Lower lobe of right lung (tissue), 2 donors: ENCODE measurements at places on chromosomes 12 and 14.

DNA sequence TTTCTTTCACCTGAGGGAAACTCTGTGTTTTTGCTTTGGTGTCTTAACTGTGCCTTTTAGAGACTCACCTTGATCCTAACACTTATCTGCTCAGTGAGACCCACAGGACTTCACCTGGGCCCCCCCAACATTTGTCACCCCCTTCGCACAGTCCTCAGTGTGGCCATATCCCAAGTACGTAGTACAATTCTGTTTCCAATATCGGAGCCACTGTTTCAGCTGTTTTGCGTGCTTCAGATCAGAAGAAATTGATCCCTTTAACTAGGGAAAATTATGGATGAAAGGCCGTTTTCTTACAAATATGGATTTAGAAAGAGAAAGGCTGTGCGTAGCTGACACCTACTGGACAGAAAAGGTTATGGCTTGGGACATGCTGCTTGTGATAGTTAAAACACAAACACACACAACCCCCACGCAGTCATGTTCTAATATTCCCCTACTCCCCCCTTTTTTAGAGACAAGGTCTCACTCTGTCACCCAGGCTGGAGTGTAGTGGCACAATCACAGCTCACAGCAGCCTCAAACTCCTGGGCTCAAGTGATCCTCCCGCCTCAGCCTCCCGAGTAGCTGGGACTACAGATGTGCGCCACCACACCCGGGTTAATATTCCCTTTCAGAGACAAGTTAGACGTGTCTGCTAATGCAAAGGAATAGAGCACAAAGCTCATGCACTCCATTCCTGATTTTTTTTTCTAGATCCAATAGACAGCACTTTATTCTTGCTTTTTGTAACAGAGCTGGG lies 3.6 kb upstream of the SLC7A8 start:
- DNase-seq, result no peak

DNA sequence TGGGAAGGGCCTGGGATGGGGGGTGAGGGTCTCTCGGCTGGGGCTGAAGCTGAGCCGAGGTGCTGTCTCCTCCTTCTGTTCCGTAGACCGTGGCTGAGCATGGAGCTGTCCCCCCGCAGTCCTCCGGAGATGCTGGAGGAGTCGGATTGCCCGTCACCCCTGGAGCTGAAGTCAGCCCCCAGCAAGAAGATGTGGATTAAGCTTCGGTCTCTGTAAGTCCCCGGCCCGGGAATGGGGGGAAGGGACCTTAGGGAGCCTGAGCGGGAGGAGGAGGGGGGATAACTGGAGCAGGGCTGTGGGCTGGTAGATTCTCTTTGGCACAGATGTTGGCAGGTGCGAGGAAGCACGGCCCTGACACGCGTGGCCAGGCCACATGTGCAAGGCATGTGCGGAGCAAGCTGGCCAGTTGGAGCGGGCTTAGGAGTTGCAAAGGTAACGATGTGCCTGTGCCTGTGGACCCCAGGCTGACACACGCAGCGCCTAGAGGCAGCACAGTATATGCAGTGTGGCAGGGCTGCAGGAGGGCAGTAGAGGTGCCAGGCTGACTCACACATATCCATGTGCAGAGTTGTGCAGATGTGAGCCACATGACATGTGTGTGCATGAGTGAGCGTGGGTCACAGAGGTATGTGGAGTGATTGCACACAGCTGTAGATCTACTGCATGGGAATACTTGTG lies 512 bp downstream of the PDE1B start:
- DNase-seq, result no peak

GRCh38 chr12:51323966-51324895 lies at the start of gene BIN2:
TSS of gene BIN2 (minus strand) at chr12:51324174. CDS start at chr12:51324102, 72 bp downstream.
- peak; percentile 85 for DNase-seq

GRCh38 chr12:49707812-49708147 lies 575 bp upstream of the FMNL3 start:
- no peak for DNase-seq

DNA sequence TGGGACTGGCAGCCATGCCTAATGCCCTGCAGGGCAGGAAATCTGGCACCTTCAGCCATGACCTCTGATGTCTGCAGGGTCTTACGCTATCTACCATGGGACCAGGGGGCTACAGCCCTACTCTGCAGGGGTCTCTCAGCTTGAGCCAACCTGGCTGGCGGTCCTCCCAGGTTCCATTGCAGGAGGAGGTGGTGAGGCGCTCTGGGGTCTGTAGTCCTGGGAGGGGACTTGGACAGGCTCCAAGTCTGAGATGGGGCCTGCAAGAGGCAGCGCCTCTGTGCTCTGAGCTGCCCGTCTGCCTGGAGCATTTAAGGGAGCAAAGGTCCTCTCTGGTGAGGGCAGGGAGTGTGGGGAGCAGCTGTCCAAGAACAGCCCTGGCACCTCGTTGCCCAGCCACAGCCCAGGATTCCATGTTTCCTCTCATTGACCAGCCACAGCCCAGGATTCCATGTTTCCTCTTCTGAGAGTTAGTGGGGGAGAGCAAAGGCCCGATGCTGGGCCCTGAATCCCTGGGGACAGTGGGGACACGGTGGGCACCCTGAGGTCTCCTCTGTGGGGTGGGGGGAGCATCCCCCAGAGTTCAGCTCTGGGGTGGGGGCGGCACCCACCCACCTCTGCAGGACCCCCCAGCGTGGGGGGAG lies 655 bp downstream of the PLD4 start:
- DNase-seq, result no peak

DNA sequence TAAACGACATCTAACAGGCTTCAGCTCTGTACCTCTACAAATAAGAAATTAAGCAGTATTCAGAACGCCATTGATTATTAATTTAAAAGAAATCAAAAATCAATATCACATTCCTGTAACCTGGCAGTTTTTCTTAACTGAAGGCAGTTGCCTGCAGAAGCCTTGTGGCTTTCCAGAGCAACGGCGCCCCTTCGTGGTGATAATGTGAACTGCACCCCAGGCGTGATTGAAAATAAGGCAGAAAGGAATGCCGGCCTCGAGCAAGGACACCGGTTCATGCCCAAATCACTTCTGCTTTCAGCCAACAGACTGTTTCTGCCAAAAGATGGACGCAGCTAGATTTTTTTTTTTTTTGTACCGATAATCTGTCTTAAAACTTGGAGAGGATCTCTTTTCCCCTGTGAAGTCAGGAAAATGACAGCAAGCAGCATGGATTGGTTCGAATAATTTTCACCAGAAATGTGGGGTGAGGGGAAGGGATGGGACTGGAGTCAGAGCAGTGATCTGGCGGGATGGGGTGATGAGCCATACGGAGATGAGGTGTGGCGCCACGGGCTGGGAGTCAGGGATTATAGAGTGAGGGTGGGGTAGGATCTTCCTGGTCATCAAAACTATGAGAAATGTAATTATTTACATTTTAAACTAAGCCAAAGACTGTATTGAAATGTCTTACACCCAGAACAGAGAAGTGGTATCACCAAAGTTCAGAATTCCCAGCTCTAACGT lies 473.0 kb downstream of the DPF3 start:
- peak; percentile 63 for DNase-seq

GRCh38 chr12:123038486-123038885 lies 58.0 kb downstream of the ARL6IP4 start:
- DNase-seq, result no peak

- DNase-seq, result no peak
Measured at GRCh38 chr12:100503228-100503628, 29.6 kb downstream of the NR1H4 start.

DNA sequence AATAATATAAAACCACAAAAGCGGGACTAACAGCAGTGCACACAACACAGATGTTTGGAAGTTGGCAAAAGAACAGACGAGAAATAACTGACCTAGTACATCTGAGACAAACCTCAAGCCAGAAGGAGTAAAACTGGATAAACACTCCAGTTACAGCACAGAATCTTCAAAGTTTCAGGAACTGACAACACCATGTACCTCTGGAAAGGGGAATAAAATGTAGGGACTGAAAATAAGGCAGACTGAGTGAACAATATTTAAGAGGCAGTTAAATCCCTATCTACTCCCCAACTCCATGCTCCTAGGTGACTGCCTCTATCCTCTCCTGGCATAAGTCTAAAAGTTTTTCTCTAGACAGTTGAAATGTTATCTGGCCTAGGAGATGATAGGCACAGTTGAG lies 57.9 kb downstream of the ZFYVE21 start:
- DNase-seq, result no peak

- DNase-seq, result no peak
Measured at GRCh38 chr12:116520801-116521471, 38.2 kb upstream of the MAP1LC3B2 start.

- DNase-seq, result no peak
Measured at GRCh38 chr14:50608302-50608851, 48.4 kb downstream of the ATL1 start.

DNA sequence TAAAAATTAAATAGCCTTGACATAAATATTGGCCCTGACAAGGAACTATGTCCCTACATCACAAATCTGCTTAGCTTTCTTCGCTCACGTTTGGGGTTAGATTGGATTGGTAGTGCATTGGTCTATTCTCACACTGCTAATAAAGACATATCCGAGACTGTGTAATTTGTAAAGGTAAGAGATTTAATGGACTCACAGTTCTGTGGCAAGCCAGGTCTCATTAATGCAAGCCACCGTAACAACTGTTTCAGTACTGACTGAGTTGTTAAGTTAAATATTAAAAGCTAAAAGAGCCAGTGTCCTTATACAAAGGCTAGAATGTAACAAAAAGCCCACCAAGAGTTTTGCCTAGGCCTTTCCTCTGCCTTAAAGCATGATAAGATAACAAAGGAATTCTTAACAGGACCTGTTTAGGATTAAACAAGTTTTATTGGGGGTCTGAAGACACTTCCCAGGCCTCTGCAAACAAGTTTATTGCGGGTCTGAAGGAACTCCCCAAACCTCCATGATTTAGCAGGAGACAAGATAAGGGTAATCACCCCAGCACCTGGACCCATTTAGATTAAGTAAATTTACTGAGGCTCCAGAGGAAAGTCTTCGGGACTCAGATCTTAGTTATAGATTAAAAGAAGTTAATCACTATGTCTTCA lies 88.2 kb upstream of the PTGDR start:
- DNase-seq, result no peak

DNA sequence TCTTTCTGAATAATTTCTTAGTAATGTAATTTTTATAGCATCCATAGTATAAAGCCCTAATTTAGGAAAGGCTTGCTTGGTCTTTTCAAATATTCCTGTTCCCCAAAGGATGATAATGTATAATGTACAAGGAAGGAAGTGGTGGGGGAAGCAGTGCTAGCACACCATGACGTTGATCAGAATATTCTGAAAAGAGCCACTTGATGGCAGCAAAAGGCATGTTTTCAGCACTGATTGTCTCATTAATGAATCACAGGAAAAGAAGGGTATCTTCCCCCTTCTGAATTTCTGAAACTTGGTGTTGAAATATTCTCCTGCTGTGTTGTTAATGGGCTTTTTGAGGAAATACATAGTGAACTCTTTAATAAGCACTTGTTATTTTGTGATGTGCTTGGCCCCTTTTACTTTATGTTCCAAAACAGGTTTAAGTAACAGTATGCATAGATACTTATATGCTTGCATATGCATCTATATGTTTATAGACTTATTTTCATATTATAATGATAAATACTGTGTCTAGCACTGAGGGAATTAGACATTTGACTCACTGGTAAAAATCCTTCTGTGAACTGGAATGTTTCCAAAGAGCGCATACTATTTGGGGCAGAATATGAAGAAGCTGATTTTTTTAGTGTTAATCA lies 122.0 kb downstream of the TMEM117 start:
- no peak for DNase-seq

GRCh38 chr12:78672033-78672432 lies 192.5 kb upstream of the SYT1 start:
- no peak for DNase-seq

- no peak for DNase-seq
Measured at GRCh38 chr12:2003676-2004112, 563 bp downstream of the DCP1B start.

- no peak for DNase-seq
Measured at GRCh38 chr12:22866406-22866805, 241.4 kb downstream of the ETNK1 start.

DNA sequence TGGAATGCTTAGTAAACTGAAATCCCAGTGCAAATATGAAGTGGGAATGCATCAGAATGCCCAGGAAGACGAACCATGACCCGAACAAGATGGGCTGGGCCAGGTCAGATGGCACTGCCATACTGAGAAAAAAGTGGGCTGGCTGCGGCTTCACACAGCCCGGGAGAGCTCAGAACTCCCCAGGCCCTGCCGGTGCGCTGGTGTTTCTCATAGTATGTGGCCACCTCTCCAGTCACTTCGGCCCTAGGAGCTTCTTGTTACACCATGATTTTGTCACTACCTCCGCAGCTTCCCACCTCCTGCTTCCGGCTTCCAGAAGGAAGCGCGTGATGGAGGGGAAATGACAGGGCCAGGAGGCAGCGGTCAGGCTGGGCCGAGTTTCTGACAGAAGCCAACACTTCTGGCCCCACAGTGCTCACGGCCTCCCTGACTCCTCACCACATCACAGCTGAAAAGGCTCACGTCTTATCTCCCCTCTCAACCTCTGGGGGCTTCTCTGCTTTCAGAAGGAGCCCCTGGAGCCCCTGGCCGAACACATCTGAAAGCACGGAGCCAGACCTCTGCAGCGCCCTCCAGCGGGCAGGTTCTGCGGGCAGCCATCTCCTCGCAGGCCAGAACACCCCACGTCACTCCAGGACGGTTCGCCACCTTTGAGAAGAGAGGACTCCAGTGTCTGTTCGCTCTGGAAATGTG lies 30.7 kb downstream of the DAD1 start:
- no peak for DNase-seq

DNA sequence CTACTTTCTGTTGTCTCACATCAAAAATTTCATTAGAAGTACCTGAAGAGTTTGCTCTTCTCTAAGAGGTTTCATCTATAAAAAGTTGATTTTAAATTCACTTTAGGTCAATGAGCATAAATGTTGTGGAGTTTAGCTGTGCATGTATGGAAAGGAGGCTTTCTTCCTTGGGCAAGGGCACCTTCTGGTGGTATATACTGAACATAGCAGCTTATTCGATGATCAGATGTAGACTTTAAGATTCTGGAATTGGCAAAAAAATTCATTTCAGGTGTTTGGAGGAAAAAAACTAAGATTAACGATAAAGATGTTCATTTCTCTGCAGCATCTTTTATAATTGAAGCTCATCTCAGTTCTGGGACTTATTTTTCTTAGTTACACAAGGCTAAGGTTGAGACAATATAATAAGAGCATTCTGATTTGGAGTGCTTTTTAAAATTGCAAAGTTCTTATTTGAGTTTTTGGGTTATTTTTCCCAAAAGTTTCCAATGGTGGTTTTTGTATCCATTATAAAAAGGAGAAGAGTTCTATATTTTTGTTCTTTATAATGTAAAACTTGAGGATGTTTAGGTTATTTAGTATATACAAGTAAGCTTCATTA lies 46.8 kb downstream of the TMEM117 start:
- no peak for DNase-seq

- DNase-seq, result no peak
Measured at GRCh38 chr14:101361451-101362433, 199.6 kb upstream of the DIO3 start.

DNA sequence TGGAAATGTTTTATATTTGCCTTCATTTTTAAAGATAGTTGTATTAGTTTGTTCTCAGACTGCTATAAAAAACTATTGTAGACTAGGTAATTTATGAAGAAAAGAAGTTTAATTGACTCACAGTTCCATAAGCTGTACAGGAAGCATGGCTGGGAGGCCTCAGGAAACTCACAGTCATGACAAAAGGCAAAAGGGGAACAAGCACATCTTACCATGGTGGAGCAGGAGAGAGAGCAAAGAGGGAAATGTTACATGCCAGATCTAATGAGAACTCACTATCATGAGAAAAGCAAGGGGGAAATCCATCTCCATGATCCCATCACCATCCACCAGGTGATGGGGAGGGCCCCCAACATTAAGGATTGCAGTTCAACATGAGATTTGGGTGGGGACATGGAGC lies 35.5 kb upstream of the UNC79 start:
- DNase-seq, result no peak

GRCh38 chr14:55323910-55324309 lies 52.7 kb downstream of the FBXO34 start:
- DNase-seq, result no peak

GRCh38 chr14:20350860-20351259 lies 7.4 kb downstream of the PARP2 start:
- DNase-seq, result no peak
